NCI-H226 (cell line): ENCODE measurements at places on chromosomes 13 and 19.

DNA sequence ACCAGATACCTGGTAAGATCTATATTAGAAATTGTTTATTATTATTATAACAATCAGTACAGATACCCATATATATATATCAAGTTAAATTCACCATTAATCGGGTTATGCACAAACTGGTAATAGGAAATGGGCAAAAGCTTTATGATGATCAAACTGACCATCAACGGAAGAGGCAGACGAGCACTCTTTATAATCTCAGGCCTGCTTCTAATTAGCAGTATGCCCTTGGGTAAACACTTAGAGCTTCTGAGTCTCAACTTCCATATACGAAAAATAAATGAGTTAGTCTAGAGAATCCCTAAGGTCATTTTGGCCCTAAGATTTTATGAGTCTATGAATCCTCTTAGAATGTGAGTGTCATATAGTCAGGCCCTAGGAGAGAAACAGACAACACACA, 710.9 kb downstream of the PCDH9 start:
- no peak for DNase-seq

GRCh38 chr19:49224879-49225278, 67.3 kb downstream of the TRPM4 start:
- DNase-seq = peak; percentile 17

GRCh38 chr19:10544242-10544752, 593 bp downstream of the ATG4D start:
- no peak for DNase-seq

DNA sequence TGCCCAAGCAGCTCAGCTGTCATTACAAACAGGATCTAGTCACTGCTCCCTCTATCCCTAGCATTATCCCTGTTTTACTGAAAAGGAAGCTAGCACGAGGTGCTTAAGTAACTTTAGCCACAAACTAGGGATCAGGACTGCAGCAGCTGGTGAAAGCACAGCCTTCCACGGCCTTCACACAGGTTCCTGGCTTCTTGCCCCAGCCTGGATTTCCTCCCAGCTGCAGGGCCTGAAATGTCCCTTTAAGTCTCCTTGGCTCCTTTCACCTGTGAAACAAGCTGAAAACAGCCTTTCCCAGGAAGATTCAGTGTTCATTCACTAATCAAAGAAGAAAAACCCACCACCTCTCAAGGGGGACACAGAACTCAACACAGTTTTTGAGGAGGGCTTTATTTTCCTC, 754.5 kb downstream of the DIAPH3 start:
- no peak for DNase-seq

GRCh38 chr13:46129124-46129523, 24.3 kb upstream of the CPB2 start:
- DNase-seq = no peak

DNA sequence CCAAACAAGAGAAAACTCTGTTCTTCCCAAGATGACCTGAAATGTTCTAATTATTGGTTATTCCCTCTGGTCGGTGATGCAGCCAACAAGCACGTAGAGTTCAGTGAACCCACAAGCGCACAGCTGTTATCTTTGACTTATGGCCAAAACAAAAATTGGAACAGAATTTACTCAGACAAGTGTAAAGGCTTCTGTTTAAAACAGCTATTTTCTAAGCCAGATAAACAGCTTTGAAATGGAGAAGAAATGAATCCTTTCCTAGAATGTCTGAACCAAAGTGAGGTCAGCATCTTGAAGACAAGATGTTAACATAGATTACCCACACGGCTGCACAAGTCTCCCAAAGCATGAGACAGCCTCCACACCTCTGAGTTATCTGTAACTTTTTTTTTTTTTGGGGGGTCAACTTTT, 669.2 kb downstream of the DIAPH3 start:
- no peak for DNase-seq

DNA sequence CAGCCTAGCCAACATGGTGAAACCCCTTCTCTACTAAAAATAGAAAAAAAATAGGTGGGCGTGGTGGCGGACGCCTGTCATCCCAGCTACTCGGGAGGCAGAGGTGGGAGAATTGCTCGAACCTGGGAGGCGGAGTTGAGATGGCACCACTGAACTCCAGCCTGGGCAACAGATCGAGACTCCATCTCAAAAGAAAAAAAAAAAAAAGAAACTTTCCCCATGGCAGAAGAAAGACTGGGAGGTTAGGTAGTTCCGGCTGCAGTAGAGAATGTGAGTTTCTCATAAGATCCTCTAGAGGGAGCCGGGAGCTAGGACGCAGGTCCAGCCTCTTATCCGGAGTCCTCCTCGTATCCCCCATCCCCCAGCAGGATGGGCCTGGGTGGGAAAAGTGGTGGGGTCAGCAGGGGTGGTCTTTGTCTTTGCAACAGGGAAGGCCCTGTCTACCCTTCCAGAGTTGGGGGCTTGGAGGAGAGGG, 13.2 kb upstream of the CREB3L3 start:
- DNase-seq = peak; percentile 44

- DNase-seq = no peak
These were observed 51.0 kb upstream of the PDX1 start for GRCh38 chr13:27868641-27869435.
